ENCODE measurements at places on chromosomes 12 and 14.
A peak's percentile ranks its signal among the peaks of the same experiment; 100 is the strongest.

- no peak for DNase-seq
These were observed 11.9 kb upstream of the UBE2N start for GRCh38 chr12:93453633-93454032.

DNA sequence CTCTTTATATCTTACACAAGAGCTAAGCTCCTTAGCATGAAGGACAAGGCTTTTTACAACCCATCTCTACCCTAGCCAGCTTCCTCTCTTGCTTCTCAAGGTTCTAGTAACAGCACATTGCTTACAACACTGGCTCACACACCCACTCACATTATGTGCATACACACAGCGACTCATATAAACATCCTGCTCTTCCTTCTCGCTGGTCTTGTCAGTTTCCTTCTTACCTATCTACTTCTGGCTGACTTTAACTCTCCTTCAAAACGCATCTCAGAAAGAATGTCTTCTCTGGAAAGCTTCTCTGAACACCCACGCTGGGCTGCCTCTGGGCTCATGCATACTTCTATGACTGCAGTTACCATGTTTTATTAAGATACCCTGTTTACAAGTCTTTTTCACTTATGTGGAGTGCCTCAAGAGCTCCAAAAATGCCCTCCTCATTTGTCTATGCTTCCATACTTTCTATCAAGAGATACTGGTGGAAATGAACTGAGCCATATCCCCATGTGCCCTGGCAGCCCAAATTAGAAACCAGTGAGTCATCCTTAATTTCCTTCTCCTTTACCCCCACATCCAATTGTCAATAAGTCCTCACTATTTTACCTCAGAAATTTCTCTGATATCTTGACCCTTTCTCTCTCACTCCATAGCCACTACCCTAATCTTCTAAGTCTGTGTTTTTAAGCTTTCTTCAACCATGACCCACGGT, 126.9 kb upstream of the KRAS start:
- no peak for DNase-seq

GRCh38 chr12:130954544-130954831, 781 bp downstream of the ADGRD1 start:
- DNase-seq = no peak

DNA sequence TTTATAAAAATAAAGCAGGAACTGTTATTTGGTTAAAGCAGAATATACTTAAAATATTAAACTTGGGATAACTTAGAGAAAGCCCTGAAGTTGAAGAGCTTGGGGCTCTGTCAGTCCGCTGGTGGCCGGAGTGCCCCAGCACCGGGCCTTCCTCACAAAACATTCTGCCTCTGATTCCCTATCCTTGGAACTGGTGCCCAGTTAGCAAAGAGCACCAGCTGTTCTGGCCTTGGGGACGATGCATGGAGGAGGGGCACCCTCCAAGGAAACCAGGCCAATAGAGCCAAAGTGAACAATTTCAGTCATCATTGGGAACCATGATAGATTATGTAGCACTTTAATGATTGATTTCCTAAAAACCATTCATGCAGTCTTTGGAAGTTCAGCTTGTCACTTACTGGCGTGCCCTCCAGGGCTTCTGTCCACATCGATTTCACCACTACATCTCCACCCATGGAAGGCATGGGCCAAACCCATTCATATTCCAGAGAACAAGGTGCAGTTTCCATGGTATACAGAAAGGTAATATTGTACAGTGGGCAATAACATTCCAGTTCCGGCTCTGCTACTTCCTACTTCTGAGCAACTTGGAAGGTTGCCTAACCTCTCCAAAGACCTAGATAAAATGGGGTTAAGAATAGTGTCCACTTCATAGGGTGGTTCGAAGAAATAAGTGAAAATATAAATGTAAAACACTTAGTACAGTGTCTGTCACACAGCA, 145.9 kb downstream of the ETV6 start:
- DNase-seq = no peak

- no peak for DNase-seq
These were observed 5.1 kb downstream of the RNF10 start for GRCh38 chr12:120539303-120539702.

DNA sequence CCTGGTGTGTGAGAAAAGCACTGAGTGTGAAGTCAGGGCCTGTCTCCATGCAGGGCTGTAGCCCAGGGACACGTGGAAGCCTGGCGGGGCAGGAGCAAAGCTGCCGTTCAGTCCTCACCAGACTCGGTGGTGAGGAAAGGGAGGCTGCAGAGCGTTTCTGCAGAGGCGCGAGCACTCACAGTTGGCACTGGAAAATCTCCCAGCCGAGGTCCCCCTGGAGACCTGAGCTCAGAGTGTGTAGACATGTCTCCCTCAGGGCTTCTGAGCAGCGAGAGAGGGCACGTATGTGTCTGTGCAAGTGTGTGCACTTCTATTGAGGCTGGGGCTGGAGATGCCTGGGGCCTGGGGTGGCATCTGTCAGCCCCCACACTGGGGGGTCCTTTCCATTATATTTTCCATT, 11.0 kb upstream of the HHIPL1 start:
- no peak for DNase-seq

DNA sequence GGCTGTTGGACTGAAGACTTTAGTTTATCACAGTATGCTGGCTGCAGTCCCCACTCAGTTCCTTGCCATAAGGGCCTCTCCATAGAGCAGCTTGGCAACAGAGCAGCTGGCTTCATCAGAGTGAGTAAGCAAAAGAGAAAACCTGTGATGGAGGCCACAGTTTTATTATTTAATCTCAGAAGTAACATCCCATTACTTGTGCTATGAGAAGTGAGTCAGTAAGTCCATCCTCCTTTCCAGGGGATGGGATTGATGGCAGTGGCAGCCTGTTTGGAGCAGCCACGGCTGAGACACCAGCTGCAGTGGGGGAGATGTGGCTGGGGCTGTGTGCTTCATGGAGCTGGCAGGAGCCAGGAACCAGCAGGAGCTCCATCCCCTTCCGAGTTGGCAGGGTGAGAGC, 138.5 kb upstream of the SRRM4 start:
- DNase-seq = no peak

- DNase-seq = no peak
These were observed 45.5 kb upstream of the TMEM263 start for GRCh38 chr12:106910202-106910601.

DNA sequence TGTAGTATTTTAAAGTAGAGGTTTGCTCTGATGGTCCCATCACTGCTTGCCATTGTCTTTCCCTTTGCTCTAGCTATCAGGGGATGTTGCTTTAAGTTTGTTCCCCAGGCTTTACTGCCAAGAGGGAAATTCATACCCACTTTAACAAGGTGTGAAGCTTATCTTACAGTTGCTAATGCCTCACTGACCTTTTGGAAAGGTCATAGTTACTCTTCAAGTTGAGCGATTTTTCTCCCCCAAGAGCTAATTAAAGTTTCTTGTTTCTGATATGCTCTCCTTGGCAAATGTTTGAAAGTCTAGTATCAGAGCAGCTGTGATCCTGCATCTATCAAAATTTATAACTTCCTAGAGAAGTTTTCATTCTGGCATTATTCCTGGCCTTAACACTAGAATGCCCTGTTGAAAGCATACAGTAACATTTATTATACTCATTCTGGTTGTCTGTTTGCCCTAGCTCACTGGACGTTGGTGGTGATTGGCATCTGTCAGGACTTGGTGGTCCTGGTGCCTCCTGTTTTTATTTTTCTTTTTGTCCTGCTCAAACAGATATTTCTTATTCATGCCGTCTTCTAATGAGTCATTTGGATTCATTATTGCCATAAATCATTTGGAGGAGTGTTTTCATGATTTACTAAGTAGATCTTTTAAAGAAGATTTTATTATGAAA, 8.1 kb downstream of the ATP2A2 start:
- no peak for DNase-seq

DNA sequence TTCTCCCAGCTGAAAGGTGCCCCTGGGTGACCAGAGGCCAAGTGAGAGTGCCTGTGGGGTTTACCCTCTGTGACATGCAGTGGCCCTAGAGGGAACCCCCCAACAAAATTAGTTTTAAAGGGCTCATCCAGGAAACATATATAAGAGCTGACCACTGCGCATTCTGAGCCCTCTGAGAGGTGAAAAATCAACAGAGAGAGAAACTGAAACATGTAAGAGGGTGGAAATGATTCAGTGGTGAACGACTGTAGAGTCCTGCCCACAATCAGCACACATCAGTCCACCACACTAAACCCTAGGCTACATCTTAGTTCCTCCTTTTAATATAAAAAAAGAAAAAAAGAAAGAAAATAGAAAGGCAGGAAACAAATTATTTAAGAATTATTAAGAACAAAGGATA, 21.0 kb upstream of the ACSM4 start:
- DNase-seq = no peak

- DNase-seq = no peak
These were observed 6.5 kb downstream of the KRT86 start for GRCh38 chr12:52280796-52281560.

DNA sequence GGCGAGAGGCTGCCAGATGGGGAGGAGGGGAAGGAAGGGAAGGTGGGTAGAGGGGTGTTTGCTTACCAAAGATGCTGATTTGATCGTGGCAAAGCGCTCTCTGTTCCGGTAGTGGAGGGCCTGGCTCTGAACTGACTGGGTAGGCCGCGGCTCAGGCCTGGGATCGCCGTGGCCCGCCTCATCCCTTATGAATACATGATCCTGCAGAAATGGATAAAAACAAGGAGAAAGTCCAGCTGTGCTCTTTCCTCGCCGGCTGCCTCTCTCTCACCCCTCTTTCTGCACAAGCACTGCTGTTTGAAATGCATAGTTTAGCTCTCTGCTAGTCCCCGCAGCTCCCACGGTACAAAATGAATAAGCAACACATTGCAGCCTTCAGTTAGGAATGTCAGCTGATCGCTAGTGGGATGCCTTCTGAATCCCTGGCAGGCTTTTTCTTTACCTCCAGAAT, 53.8 kb downstream of the PEBP1 start:
- DNase-seq = no peak

- DNase-seq = no peak
These were observed 157.1 kb upstream of the ARHGAP5 start for GRCh38 chr14:31920001-31920400.

- DNase-seq = no peak
These were observed 11.6 kb downstream of the TIMELESS start for GRCh38 chr12:56437430-56438176.

DNA sequence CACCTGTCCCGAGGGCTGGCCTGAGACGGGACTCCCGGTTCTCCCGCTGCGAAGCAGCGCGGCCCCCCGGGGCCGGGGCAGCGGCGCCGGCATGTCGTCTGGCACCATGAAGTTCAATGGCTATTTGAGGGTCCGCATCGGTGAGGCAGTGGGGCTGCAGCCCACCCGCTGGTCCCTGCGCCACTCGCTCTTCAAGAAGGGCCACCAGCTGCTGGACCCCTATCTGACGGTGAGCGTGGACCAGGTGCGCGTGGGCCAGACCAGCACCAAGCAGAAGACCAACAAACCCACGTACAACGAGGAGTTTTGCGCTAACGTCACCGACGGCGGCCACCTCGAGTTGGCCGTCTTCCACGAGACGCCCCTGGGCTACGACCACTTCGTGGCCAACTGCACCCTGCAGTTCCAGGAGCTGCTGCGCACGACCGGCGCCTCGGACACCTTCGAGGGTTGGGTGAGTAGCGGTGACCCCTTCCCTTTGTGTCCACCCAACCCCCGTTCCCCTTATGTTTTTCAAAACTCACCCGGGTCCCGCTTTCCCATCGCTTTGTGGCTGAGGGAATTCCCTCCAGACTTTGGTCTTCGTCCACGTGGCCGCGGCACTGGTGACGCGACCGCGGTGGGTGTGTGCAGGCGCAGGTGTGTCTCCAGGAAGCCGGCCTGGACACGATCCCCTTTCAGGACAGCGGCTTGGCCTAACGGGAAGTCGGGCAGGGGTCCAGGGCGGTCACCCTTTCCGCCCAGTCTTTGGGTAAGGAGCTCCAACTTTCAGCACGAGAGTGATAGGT, 826 bp downstream of the PRKCH start:
- DNase-seq = peak; percentile 71

DNA sequence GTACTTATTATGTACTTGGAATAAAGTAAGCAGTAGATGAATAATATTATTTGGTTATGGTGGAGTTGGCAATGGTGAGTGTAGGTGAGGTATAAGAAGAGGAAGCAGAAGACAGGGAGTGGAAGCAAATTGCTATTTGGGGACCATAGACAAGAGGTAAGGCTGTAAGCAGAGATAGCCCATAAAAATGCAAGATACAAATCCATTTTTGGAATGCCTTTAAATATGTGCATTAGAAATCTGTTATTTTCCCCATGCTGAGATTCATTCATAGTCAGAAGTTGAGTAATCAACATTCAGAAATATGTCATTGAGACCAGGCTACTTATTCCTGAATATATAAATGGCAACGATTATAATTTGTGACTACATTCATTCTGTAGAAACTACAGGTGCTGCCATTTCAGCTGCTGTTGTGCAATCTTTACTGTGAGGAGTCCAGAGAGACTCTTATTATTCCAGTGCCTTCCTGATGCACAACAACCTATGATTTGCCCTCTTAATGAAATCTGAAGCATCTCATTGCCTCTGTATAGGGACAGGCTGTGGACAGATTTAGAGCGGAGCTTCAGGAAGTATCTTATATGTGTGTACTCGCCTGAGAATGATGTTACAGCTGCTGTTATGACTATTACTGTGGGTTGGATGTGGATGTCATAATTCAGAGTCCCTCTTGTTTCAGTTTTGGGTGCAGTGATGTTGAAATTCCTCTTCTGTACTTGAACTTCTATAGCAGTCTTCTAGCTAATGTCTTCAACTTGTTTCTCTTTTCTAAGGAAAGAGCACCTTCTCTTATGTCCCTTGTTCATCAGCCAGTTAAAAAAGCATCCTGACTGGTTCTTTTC, 173.8 kb downstream of the NAV3 start:
- DNase-seq = no peak

DNA sequence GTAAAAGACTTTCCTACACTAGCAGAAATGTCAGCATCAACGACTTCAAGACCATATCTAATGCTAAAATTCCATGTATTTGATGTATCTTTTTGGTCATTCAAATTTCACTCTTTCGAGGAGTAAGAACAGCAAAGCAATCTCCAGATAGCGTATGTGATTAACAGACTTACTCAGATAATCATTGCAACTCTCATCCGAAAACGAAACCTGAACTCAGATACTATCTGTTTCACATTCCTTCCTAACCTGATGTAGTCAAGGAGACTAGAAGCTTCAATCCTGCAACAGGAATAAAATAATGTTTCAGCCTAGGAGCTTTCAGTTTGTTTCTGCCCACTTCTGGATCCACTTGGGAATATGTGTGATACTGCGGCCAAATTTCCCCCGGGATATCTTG, 286.3 kb downstream of the NUAK1 start:
- no peak for DNase-seq

DNA sequence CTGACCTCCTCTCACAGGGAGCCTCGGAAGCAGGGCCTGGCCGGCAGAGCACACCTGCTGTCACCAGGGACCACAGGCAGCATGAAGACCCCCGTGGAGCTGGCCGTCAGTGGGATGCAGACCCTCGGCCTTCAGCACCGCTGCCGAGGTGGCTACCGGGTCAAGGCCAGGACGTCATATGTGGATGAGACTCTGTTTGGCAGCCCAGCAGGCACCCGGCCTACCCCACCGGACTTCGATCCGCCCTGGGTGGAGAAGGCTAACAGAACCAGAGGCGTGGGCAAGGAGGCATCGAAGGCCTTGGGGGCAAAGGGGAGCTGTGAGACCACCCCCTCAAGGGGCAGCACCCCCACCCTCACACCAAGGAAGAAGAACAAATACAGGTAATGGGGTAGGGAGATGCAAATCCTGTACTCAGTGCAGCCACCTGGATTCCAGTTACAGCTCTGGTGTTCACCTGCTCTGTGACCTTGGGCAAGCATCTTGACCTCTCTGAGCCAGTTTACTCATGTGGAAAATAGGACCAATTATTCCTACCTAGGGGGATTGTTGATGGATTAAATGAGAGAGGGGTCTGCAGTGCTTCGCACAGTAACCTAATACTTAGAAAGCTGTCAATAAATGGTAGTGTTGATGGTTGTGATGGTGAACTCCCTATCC, 1.3 kb downstream of the RITA1 start:
- DNase-seq = no peak

- no peak for DNase-seq
These were observed 169.0 kb downstream of the PRIMA1 start for GRCh38 chr14:93619176-93619793.
